T-cell (primary cell): ENCODE measurements at places on chromosomes 4 and X.
A peak's percentile ranks its signal among the peaks of the same experiment; 100 is the strongest.

DNA sequence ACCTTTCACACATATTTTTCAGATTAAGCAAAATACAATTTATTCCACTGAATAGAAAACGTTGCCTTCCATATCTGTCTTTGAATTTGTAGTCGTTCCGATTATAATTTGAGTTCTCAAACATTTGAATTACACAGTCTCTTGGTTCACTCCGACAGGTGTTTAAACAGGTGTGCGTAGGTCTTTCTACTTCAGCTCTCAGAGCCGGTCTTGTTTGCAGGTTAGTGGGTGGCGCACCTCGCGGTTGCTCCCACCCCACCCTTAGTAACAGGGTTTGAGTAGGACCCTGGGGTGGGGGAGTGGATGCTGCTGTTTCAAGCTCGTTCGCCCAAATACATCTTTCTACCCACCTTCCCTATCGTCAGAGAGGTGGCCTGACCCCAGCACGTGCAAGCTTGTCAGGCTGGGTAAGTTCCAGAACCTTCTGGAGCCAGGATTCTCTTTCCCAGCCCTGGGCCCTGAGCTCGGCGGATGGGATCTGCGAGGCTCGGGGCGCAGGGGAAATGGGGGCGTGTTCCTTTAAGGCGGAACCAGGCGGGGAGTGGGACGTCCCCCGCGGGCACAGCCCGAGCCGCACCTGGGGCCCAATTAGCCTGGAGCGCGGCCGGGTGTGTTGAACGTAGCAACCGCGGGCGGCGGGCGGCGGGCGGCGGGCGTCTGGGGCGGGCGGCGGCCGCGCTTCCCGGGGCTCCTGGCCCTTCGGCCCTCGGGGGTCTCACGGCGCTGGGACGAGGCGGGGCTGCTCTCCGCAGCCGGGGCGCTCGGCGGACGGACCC is at the start of gene FAM149A:
FAM149A (plus strand) TSS at position 591 of the 776 bp plus-strand sequence.
- DNase-seq, result peak; percentile 7
- H3K36me3 ChIP-seq, result no peaks in the 10 kb centered on the region
- peaks cover 36% of the 10 kb centered on the region for H3K27me3 ChIP-seq
- H3K27ac ChIP-seq, result no peak within 1 kb of the TSS
- peaks cover 14% of the 10 kb centered on the region for H3K4me1 ChIP-seq

GRCh38 chr4:16764622-16765021 is 133.8 kb downstream of the LDB2 start:
- no peak overlapping the region for H3K4me3 ChIP-seq
- H3K36me3 ChIP-seq, result no peaks in the 10 kb centered on the region
- no peaks in the 10 kb centered on the region for H3K27me3 ChIP-seq
- no peak for DNase-seq

DNA sequence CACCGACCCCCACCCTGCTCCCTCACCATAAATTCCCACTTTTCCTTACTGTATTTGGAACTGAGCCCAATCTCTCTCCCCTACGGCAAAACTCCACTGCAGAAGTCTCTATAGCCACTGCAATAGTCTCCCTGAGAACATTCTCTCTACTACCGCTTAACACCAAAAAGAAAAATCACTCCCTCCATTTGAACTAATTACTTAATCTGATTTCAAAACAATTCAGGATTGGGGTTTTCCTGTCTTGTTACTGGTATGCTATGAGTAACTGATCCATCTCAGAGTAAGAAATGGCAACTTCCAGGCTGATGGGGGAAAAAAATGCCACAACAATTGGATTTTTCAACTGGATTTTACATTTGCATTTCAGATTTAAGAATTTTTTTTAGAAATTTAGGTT is 5.8 kb downstream of the PAPSS1 start:
- H3K27ac ChIP-seq, result no peak overlapping the region
- H3K4me3 ChIP-seq, result no peak overlapping the region
- no peak for DNase-seq
- H3K27me3 ChIP-seq, result no peaks in the 10 kb centered on the region
- H3K36me3 ChIP-seq, result no peaks in the 10 kb centered on the region

- H3K27me3 ChIP-seq, result no peaks in the 10 kb centered on the region
- no peak for DNase-seq
- peaks cover 5% of the 10 kb centered on the region for H3K36me3 ChIP-seq
- no peak overlapping the region for H3K27ac ChIP-seq
These were observed 60.5 kb downstream of the ARAP2 start for GRCh38 chr4:36183665-36184393.

GRCh38 chrX:36062778-36063177 is 143.2 kb downstream of the CFAP47 start:
- no peak for DNase-seq
- no peaks in the 10 kb centered on the region for H3K27me3 ChIP-seq
- H3K36me3 ChIP-seq, result no peaks in the 10 kb centered on the region
- no peaks in the 10 kb centered on the region for H3K4me1 ChIP-seq
- H3K27ac ChIP-seq, result no peak overlapping the region

GRCh38 chrX:590693-591404 is 39.7 kb upstream of the SHOX start:
- H3K27ac ChIP-seq, result no peak overlapping the region
- no peaks in the 10 kb centered on the region for H3K27me3 ChIP-seq
- DNase-seq, result no peak
- H3K36me3 ChIP-seq, result no peaks in the 10 kb centered on the region
- H3K4me1 ChIP-seq, result no peaks in the 10 kb centered on the region
- H3K4me3 ChIP-seq, result no peak overlapping the region

GRCh38 chrX:71181558-71181909 is 36.9 kb downstream of the NLGN3 start:
- H3K4me1 ChIP-seq, result peaks cover 19% of the 10 kb centered on the region
- H3K27me3 ChIP-seq, result no peaks in the 10 kb centered on the region
- H3K27ac ChIP-seq, result peak overlapping the region; percentile 88
- peak; percentile 16 for DNase-seq

GRCh38 chrX:9433596-9433995 is 31.3 kb upstream of the TBL1X start:
- H3K36me3 ChIP-seq, result no peaks in the 10 kb centered on the region
- no peak overlapping the region for H3K27ac ChIP-seq
- no peak overlapping the region for H3K4me3 ChIP-seq
- DNase-seq, result no peak

- no peak overlapping the region for H3K27ac ChIP-seq
- H3K4me1 ChIP-seq, result peaks cover 20% of the 10 kb centered on the region
- H3K4me3 ChIP-seq, result no peak overlapping the region
- no peak for DNase-seq
- no peaks in the 10 kb centered on the region for H3K27me3 ChIP-seq
These were observed 30.1 kb downstream of the KDM6A start for GRCh38 chrX:44903107-44903506.

- no peaks in the 10 kb centered on the region for H3K36me3 ChIP-seq
- no peak overlapping the region for H3K4me3 ChIP-seq
- H3K27me3 ChIP-seq, result no peaks in the 10 kb centered on the region
These were observed 133.9 kb downstream of the UCHL1 start for GRCh38 chr4:41390661-41391060.

DNA sequence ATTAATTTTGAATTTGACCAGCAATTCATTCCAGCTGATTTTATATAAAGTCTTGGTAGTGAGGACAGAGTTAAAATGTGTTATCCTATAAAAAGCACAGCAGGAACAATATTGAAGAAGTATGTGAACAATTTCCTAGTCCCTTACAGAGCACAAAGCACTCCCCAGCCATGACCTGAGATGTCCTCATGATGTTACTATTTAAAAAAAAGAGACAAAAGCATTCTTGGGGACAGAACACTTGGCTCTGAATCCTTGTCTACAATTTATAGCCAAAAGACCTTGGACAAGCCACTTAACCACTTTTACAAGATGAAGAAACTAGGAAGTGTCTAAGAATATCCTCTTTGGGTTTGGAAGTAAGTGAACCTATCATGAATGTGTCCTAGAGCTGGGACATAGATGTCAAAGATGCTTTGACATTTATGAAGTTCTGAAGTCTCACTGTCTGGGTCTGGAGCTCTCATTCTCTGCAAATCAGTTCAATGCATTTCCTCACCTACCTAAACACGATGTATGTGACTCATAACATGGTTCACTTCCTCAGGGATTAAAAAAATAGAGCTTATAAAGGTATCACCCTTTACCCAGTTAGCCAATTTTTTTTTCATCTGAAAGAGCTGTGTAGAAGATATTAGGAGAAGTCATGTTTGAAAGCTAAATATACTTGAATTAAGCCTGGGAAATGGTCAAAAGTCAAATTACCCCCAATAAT is 61.4 kb downstream of the IGFBP7 start:
- no peaks in the 10 kb centered on the region for H3K27me3 ChIP-seq
- no peaks in the 10 kb centered on the region for H3K36me3 ChIP-seq
- H3K27ac ChIP-seq, result no peak overlapping the region
- DNase-seq, result no peak
- H3K4me1 ChIP-seq, result no peaks in the 10 kb centered on the region
- no peak overlapping the region for H3K4me3 ChIP-seq

GRCh38 chrX:110192516-110192915 is 125.4 kb downstream of the AMMECR1 start:
- H3K27me3 ChIP-seq, result no peaks in the 10 kb centered on the region
- H3K4me3 ChIP-seq, result no peak overlapping the region
- no peaks in the 10 kb centered on the region for H3K36me3 ChIP-seq
- H3K27ac ChIP-seq, result no peak overlapping the region
- H3K4me1 ChIP-seq, result peaks cover 9% of the 10 kb centered on the region

- no peaks in the 10 kb centered on the region for H3K4me1 ChIP-seq
- H3K4me3 ChIP-seq, result no peak overlapping the region
- H3K36me3 ChIP-seq, result no peaks in the 10 kb centered on the region
These were observed 30.0 kb downstream of the C4orf50 start for GRCh38 chr4:5988086-5988845.

GRCh38 chr4:76802236-76803021 is 95.5 kb downstream of the SOWAHB start:
- no peaks in the 10 kb centered on the region for H3K27me3 ChIP-seq
- no peak overlapping the region for H3K27ac ChIP-seq
- H3K4me1 ChIP-seq, result no peaks in the 10 kb centered on the region
- no peaks in the 10 kb centered on the region for H3K36me3 ChIP-seq
- H3K4me3 ChIP-seq, result no peak overlapping the region

DNA sequence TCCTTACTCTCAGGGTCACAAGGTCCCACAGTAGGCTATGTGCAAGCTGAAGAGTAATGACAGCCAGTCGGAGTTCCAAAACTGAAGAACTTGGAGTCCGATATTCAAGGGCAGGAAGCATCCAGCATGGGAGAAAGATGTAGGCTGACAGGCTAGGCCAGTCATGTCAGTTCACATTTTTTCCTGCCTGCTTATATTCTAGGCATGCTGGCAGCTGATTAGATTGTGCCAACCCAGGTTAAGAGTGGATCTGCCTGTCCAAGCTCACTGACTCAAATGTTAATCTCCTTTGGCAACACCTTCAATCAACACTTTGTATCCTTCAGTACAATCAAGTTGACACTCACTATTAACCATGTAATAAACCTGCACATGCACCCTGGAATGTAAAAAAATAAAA is 960.9 kb upstream of the HS3ST1 start:
- no peaks in the 10 kb centered on the region for H3K27me3 ChIP-seq
- H3K4me3 ChIP-seq, result no peak overlapping the region
- H3K4me1 ChIP-seq, result no peaks in the 10 kb centered on the region
- no peak overlapping the region for H3K27ac ChIP-seq
- H3K36me3 ChIP-seq, result no peaks in the 10 kb centered on the region

DNA sequence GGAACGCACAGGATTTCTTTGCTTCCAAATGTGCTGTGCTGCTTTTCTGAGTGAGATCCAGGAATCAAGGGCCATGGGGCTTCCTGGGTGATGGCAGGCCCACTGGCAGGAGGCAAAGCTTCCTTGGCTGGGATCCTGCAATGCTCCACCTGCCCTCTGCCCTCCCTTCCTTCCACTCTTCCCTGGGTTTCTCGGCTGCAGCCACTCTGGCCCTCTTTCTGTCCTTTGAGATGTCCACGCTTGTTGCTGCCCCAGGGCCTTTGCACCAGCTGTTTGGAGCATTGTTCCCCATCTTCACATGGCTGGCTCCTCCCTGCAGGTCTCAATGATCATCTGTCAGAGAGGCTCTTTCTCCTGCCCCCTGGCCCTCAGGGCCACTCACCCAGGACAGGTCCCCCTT is 78.9 kb downstream of the PSAPL1 start:
- no peaks in the 10 kb centered on the region for H3K36me3 ChIP-seq
- no peak for DNase-seq
- no peak overlapping the region for H3K4me3 ChIP-seq
- H3K4me1 ChIP-seq, result no peaks in the 10 kb centered on the region
- no peak overlapping the region for H3K27ac ChIP-seq

GRCh38 chrX:49919617-49920016 is 2.8 kb upstream of the CLCN5 start:
- peaks cover 8% of the 10 kb centered on the region for H3K4me1 ChIP-seq
- no peak overlapping the region for H3K4me3 ChIP-seq
- no peaks in the 10 kb centered on the region for H3K36me3 ChIP-seq
- H3K27ac ChIP-seq, result no peak overlapping the region

GRCh38 chr4:174262624-174263444 is 20.6 kb downstream of the FBXO8 start:
- H3K27ac ChIP-seq, result no peak overlapping the region
- H3K4me1 ChIP-seq, result no peaks in the 10 kb centered on the region
- H3K27me3 ChIP-seq, result no peaks in the 10 kb centered on the region
- H3K36me3 ChIP-seq, result no peaks in the 10 kb centered on the region
- DNase-seq, result no peak

GRCh38 chr4:6331018-6331417 is 61.4 kb downstream of the WFS1 start:
- H3K27ac ChIP-seq, result no peak overlapping the region
- no peaks in the 10 kb centered on the region for H3K36me3 ChIP-seq
- H3K4me1 ChIP-seq, result no peaks in the 10 kb centered on the region
- DNase-seq, result no peak

- no peaks in the 10 kb centered on the region for H3K36me3 ChIP-seq
- no peak overlapping the region for H3K27ac ChIP-seq
- H3K4me1 ChIP-seq, result no peaks in the 10 kb centered on the region
- no peak for DNase-seq
- H3K27me3 ChIP-seq, result no peaks in the 10 kb centered on the region
These were observed 1091.3 kb upstream of the TENM3 start for GRCh38 chr4:181151856-181152255.

- DNase-seq, result no peak
- no peaks in the 10 kb centered on the region for H3K36me3 ChIP-seq
- H3K4me1 ChIP-seq, result peaks cover 3% of the 10 kb centered on the region
- H3K4me3 ChIP-seq, result no peak overlapping the region
- H3K27ac ChIP-seq, result no peak overlapping the region
- H3K27me3 ChIP-seq, result no peaks in the 10 kb centered on the region
These were observed 178.8 kb downstream of the CAMK2D start for GRCh38 chr4:113582737-113583136.

DNA sequence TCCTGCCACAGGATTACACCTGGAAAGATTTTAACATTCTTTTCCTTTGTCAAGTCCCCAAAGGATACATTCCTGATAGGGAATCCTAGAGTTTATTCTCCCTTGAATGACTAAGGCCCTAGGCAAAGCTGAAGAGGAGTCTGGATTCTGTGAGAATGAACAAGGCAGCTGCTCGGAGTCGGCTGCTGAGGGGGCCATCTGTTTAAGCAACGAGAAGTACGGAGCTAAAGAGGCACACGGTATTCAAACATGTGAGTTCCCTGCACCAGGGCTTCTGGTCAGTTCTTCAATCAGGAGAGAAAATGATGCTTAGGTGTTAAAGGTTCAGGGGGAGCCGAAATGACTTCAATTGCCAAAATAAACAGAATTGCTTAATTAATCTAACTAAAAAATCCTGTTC is 97.6 kb downstream of the MGST2 start:
- no peak overlapping the region for H3K27ac ChIP-seq
- no peaks in the 10 kb centered on the region for H3K4me1 ChIP-seq
- DNase-seq, result no peak
- no peaks in the 10 kb centered on the region for H3K36me3 ChIP-seq
- no peaks in the 10 kb centered on the region for H3K27me3 ChIP-seq

- H3K27me3 ChIP-seq, result no peaks in the 10 kb centered on the region
- H3K27ac ChIP-seq, result no peak overlapping the region
- DNase-seq, result no peak
- peaks cover 46% of the 10 kb centered on the region for H3K4me1 ChIP-seq
- H3K4me3 ChIP-seq, result no peak overlapping the region
- peaks cover 63% of the 10 kb centered on the region for H3K36me3 ChIP-seq
These were observed 36.9 kb downstream of the CTBP1 start for GRCh38 chr4:1211891-1212545.

GRCh38 chr4:183503497-183504063 is 1.3 kb upstream of the ING2 start:
- H3K27me3 ChIP-seq, result no peaks in the 10 kb centered on the region
- peak; percentile 36 for DNase-seq
- H3K4me3 ChIP-seq, result peak overlapping the region; percentile 97
